Vein endothelial cell (primary cell): ENCODE measurements at places on chromosomes 7 and 10. TPM values are rescaled to one million over a fixed set of nuclear protein-coding genes. Genes with fewer than 3 reads are reported as not detected.

Gene CRHR2
- total RNA-seq: not detected in 2 replicates

Gene SMIM30
- total RNA-seq: 51.3 and 59.3 TPM in 2 replicates

Gene ZNF853
- 0.29 and 0.65 TPM in 2 replicates for total RNA-seq

Gene ANKRD61
- total RNA-seq: not detected in 2 replicates

Gene LLCFC1
- not detected in 2 replicates for total RNA-seq

Gene FBXO24
- total RNA-seq: 0.19 and 0.65 TPM in 2 replicates

Gene NEUROD6
- not detected in 2 replicates for total RNA-seq

Gene NKX1-2
- total RNA-seq: not detected in 2 replicates

Gene MRLN
- total RNA-seq: not detected in 2 replicates

Gene ADCYAP1R1
- 0.19 and 0.33 TPM in 2 replicates for total RNA-seq

Gene MKI67
- total RNA-seq: 17.6 and 37.2 TPM in 2 replicates

Gene VWA2
- total RNA-seq: under 0.01 TPM in 1 of 2 replicates, not detected in the other

Gene CPN1
- not detected in 2 replicates for total RNA-seq

Gene CALHM1
- total RNA-seq: not detected in 2 replicates

Gene OR2A42
- not detected in 2 replicates for total RNA-seq

Gene ACTL6B
- total RNA-seq: not detected in 2 replicates

Gene PURB
- total RNA-seq: 24.5 and 26.8 TPM in 2 replicates

Gene C10orf143
- 0.67 and 1.6 TPM in 2 replicates for total RNA-seq

Gene TIMM23B
- 16.7 and 18.5 TPM in 2 replicates for total RNA-seq

Gene HMX2
- not detected in 2 replicates for total RNA-seq

Gene CPA4
- total RNA-seq: 0.29 and 0.65 TPM in 2 replicates
